Stimulated activated CD8-positive, alpha-beta memory T cell treated with anti-CD3 and anti-CD28 coated beads, Interleukin-7, amount 100 ng/mL, for 1 hour (primary cell): ENCODE measurements at places on chromosomes 6 and 20.

DNA sequence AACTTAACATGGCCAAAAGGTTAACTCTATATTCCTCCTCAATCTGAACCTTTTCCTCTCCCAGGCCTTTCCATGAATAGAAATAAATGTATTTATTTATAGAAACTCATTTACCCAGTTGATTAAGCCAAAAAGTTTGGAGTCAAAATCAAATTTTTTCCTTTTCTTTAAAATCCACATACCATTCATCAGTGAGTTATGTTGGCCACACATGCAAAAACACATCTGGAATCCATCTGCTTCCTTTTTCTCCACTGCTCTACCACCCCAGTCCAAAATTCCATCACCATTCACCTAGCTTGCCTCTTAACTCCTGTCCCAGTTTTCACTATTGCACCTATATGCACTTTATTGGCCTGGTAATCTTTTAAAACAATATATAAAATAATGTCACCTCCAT lies 62.4 kb upstream of the TMEM200A start:
- DNase-seq = no peak

DNA sequence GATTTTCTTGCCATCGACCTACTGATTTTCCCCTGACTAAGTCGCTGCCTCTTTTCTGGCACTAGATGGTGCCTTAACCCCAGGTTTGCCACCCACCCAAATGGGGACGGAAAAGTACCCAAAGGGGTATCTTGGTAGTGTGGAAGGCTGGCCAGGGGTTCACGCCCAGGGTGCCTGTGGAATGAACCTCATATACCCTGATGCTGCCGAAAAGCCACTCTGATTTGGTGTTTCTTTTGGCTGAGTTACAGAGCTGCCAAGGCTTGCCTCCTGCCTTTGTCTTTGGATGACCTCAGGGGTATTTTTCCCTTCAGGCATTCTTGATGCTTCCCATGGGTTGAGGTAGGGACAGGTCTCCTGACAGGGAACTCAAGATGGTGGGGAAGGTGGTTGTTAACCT lies 78.1 kb downstream of the MAP3K7 start:
- DNase-seq = no peak

DNA sequence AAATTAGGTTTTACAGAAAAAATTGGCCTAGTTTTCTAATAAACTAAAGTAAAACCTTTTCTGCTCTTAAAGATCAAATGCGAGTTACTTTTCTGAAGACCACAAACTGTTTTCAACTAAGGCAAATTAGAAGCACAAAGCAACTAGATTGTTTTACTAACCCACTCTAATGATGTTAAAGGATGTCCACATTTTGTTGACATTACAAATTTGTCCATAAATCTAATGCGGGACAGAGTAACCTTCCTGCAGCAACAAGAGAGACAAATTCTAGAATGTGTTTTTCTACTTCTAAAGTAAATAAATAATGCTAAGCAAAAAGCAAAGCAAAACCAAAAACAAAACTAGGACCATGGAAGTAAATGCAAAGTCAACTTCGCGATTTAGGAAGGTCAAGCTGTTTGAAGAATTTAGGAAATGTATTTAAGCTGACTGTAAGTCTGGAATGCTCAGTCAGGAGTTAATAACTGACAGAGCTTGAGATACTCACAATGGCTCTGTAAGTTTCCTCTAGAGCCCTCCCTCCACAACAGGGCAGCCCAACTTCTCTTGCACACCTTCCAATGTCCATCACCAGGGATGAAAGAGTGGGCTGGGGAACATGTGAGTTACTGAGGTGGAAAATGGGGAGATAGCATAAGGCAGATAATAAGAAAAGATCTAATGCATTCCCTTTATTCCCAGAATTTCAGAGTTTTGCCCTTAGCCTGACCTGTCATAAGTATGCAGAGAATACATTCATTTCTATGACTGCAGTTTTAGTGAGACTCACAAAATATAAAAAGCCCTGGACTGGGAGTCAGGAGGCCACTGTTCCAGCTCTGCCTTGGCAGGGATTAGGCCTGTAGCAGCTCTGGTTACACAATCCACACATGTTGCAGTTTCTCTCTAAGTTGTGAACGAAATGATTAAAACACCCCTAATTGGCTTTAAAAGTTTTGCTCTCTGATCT lies 158.8 kb downstream of the FOXA2 start:
- no peak for DNase-seq

GRCh38 chr20:33162753-33163152 lies 5.2 kb upstream of the BPIFA2 start:
- no peak for DNase-seq

DNA sequence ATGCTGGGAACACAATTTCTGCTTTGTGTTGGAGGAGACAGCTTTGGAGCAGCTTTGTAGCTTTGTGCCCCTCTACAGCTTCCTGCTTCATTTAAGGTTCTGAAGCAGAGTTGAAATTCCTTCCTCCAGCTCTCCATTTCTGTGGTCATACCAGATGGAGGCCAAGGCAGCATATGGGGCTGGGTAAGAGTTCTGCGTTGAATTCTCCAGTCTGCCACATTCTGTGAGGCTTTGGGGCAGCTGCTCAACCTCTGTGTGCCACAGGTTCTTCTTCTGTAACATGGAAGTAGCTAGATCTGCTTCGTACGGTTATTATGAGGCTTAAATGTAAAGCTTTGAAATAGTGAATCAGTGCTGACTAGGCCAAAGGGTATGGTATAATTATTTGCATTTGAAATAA lies 2.9 kb upstream of the TRIM26 start:
- no peak for DNase-seq

DNA sequence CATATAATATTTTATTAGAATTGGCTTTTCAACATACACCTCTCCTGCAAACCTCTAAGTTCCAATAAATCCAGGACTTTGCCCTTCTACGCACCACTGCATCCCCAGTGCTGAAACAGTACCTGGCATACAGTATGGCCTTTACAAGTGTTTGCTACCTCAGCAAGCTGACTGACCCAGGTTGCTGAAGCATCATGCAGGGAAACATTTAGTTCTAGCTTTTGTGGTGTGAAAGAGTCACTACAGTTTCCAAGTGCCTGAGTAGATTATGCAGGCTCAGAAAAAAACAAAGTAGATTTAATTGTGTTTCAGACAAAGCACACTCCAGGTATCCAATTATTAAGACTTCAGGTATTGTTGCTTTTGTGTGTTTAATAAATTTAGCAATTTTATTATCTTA lies 614.2 kb upstream of the NRSN1 start:
- DNase-seq = no peak

GRCh38 chr6:11732036-11732631 lies 46.5 kb downstream of the ADTRP start:
- no peak for DNase-seq

- no peak for DNase-seq
These were observed 87.0 kb upstream of the RNF24 start for GRCh38 chr20:4102381-4102780.
